Activated T-cell treated with anti-CD3 and anti-CD28 coated beads, Interleukin-2, amount 50 U/mL, for 72 hours (primary cell): ENCODE measurements at places on chromosomes 13 and 19.

DNA sequence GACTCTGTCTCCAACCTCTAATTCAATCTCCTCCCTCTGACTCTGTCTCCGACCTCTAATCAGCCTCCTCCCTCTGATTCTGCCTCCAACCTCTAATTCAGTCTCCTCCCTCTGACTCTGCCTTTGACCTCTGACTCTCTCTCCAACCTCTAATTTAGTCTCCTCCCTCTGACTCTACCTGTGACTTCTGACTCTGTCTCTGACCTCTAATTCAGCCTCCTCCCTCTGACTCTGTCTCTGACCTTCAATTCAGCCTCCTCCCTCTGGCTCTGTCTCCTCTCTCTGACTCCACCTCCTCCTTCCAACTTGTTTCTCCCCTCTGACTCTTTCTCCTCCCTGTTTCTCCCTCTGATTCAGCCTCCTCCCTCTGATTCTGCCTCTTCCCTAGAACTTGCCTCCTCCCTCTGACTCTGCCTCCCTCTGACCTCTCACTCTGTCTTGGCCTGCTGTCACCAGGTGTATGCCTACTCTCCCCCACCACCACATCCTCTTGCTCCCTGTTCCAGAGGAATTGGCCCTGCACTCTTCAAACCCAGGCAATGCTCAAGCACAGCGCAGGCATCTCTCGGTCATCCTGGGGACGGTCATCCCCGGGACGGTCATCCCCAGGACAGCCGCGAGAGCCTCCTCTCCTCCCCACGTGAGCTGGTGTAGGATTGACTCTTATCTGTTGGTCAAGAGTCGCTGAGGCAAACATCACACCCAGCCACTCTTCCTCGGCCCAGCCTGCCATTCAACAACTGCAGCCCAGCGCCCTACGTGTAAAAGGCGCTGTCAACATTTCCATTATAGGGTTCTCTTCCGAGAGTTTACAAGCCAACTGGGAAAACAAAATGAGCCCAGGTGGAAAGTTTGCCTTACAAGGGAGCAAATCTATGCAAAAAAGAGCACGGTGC is 60.2 kb downstream of the ZIC5 start:
- no peak for DNase-seq

GRCh38 chr19:14197882-14198281 is 8.1 kb downstream of the ADGRL1 start:
- DNase-seq = no peak

DNA sequence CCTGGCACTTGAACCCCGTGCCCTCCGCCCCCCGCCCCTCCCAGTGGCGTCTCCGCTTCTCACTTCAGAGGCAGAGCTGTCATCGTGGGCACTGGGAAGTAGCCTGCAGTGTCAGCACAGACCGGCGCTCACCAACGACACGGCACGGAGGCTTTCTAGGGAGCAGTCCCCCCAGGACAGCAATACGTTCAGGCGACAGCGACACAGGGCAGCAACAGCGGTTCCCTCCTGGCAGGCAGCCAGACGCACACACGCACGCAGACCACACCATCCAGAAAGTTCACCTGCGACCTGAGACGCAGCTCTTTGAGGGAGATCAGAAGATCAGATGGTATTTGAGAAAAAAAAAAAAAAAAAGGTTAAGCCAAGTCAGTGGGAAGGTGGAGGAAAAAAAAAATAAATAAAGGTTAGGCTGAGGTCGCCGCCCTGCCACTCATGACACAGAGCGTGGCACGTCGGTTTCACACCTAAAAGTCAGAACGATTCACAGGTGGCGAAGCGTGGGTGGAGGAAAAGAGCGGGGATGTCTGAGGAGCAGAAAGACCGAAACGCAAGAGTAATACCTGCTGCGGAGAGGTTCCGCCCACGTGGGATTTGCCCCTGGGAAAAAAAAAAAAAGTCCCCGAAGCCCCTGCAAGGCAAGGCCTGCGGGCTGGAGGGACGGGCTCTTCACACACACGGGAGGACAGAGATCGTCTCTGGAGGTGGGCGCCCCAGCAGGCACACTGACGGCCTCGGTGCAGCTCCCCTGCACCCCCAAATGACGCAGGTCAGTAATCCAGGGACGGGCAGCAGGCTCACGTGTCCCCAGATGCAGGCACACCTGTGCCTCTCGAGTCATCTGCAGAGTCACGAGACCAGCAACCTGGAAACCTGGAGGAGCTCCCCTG is 94.5 kb downstream of the GNG7 start:
- peak; percentile 88 for DNase-seq

DNA sequence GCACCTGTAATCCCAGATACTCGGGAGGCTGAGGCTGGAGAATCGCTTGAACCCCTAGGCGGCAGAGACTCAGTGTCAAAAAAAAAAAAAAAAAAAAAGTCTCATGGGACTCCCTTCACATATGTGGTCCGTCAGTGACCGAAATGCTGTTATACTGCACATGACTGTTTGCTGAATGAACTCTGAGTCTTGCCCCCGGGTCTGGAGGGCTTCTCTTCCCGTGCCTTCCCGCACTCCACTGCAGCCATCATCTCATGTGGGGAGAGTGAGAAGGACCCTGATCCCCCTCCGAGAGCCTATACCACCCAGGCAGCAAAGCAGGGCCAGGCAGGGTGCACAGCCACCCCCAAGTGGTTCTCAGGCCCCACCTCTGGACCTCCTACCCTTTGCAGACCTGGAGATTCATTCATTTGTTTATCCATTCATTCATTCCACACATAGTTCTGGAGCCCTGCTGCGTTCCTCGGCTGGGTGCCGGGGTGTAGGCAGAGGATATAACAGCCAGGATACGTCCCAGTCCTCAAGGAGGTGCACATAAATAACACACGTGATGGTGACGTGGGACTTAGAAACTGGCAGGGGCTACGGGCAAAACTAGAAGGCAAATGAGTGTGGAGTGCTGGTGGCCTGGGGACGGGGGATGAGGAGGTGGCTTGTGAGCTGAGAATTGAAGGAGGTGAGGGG is 14.2 kb downstream of the NDUFA11 start:
- no peak for DNase-seq

DNA sequence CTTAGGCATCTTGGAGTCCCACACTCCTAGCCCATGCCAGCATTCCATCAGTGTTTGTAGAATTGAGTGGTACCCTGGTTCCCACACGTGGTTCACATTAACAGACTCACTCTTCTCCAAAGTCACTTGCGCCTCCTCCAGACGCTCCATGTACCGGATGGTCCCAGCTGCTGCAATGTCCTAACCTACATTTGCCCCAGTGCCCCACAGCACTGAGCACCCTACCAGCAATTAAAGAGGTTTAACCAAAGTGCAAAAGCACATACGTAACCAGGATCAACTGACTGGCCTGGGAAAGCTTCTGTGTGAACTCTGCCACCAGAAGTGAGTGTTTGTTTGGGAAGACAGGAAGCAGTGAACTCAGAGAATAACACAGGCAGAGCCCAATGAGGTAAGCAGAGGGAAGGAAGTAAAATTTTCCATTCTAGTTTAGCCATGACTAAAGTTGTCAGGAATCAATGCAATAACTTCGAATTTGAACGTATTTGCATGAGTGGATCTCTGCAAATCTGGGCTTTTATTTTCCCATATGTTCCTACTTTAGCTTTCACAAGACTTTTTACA is 7.3 kb upstream of the MEDAG start:
- peak; percentile 7 for DNase-seq

- DNase-seq = no peak
These were observed 533.2 kb downstream of the RFC3 start for GRCh38 chr13:34351134-34351533.

- no peak for DNase-seq
These were observed 69.1 kb upstream of the SLC7A1 start for GRCh38 chr13:29664591-29664990.

- no peak for DNase-seq
These were observed 197.0 kb downstream of the MZT1 start for GRCh38 chr13:72530471-72530870.

- DNase-seq = no peak
These were observed 58.8 kb downstream of the TNFRSF19 start for GRCh38 chr13:23628765-23629565.

GRCh38 chr19:7328647-7329046 is 20.1 kb upstream of the ARHGEF18 start:
- no peak for DNase-seq

DNA sequence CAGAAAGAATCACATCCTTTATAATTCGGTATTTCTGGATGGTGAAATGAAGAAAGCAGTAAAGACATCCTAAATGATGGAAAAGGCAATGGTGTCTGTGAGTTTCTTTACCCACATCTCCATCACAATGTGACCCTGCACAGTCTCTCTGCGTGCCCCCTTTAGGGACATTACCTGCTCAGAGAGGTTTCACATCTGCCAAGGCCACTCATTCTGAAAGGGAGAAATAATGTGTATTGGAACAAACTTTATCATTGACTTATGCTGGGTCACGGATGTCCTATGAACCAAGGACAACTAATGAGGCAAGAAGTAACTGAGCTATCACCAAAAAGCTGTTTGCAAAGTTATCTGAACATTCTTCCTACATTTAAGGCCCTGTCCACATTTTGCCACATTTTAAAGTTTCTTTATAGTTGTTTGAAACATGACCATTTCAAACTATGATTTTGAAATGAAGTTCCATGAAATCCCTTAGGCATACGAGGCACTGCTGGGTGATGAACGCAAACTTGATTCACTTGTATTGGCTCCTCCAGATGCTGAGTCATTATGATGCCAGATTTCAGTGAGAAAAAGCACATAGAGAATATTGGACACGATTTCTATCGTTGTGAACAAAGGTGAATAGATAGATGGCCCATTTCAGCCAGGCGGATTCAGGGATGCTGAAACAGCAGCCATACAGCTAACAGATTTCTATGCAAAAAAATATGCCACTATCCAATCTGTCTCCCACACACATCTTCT is 63.5 kb upstream of the HMGB1 start:
- no peak for DNase-seq

- peak; percentile 69 for DNase-seq
These were observed 518 bp downstream of the NUDT19 start for GRCh38 chr19:32691952-32692726.

GRCh38 chr19:55640577-55641425 is at the start of gene ZNF580:
Gene ZNF580 (plus strand): TSS chr19:55641002. CDS start chr19:55642509, 1,507 bp downstream.
- peak; percentile 72 for DNase-seq

GRCh38 chr19:42328854-42329253 is 3.4 kb downstream of the MEGF8 start:
- no peak for DNase-seq

DNA sequence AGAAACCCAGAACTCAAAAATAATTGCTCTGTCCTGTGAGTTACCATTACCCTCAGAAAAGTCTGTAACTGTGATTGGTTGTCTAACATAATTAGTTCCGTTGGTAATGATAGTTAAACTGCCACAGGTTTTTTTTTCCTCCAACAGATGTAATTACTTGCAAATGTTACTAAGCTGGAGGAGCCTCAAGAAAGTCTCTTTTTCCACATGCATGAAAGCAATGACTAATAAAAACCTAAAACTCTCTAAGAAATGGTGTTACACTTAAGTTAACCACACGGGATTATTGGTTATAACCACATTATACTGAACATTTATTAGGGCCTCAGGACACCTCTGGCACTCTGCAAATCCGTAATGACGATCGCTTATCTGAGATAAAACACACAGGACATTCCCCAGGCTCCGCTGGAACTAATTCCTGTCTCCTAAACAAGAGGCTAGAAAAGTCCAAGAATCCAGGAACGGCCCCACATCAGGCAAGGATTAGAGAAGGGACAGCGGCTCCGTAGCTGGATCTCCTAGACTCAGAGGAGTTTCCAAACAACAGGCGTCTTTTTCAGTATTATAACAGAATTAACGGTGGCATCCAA is 753 bp downstream of the ZNF235 start:
- DNase-seq = peak; percentile 1

DNA sequence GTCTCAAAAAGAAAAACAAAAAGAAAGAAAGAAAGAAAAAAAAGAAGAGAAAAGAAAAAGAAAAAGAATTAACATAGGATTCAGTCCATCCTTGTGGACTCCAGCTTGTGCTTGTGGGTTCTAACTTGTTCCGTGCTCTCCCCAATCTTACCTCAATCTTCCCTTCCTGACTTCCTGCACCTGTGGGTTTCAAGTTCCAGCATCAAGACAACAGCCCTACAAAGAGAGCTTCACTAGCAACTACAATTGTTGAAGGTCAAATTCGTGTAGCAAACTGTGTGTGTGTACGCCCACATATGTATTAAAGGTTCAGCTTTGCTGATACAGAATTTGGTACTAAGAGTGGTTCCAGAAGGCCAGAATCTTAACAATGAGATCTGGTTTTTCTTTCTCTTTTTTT is 25.3 kb downstream of the FXYD5 start:
- no peak for DNase-seq

- DNase-seq = no peak
These were observed 19.8 kb upstream of the KLHL1 start for GRCh38 chr13:70128098-70128497.

- no peak for DNase-seq
These were observed 2.5 kb downstream of the LIG4 start for GRCh38 chr13:108212886-108213285.

GRCh38 chr13:24682353-24682752 is 2.1 kb downstream of the ATP12A start:
- DNase-seq = no peak

GRCh38 chr13:20801707-20802106 is 27.9 kb upstream of the EEF1AKMT1 start:
- no peak for DNase-seq

GRCh38 chr19:47028195-47028601 is 8.6 kb downstream of the NPAS1 start:
- no peak for DNase-seq

- no peak for DNase-seq
These were observed 56.8 kb upstream of the KLF12 start for GRCh38 chr13:74190999-74191398.

- DNase-seq = no peak
These were observed 4.0 kb upstream of the HCN2 start for GRCh38 chr19:585551-586110.

DNA sequence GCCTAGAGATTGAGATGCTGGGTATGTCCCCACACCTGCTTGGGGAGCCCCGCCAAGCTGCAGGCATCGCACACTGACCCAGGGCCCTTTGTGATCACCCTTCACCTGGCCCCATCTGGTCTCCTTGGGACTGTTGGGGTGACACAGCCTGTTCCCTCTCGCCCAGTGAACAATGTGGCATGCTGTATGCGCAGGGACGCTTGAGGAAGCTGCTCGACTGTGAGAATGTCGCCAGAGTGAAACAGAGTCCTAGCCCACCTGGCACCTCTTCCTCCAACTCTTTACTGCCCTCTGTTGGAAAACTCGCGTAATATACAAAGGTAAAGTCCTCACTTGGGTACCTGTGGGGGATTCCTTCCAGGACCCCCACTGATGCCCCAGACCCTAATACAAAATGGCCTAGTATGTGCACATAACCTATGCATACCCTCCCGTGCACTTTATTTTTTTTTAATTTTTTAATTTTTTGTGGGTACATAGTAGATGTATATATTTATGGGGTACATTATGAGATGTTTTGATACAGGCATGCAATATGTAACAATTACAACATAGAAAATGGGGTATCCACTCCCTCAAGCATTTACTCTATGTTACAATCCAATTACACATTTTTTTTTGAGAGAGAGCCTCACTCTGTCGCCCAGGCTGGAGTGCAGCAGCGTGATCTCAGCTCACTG is 9.0 kb downstream of the BLOC1S3 start:
- peak; percentile 24 for DNase-seq
